Right ventricle myocardium inferior (tissue), 1 donor: ENCODE measurements at places on chromosomes 13 and 19.

DNA sequence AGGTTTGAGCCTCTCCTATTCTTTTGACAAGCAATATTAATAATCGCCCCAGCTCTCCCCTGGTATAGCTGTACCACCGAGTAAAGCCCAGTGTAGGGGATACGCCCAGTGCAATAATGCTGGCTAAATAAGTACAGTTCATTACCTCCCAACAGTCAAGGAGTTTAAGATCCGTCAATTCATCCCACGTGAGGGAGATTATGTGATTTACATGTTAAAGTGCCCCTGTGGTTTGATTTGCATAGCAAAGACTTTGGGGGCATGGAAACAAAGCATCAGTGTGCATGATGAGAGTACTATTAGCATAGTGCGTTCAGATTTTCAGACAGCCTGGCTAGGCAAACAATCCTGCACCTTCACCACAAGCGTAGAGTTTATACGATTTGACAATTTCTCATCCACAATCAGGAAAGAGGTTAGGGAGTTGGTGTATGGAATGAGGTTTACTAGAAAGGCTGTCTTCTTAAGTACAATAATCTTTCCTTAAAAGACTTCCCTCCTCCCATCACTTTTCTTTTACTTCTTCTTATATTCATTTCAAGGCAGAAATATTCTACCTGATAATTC, 754.0 kb downstream of the DIAPH3 start:
- no peak for DNase-seq

- no peak for DNase-seq
These were observed 64.4 kb upstream of the NPAS1 start for GRCh38 chr19:46954993-46955812.

DNA sequence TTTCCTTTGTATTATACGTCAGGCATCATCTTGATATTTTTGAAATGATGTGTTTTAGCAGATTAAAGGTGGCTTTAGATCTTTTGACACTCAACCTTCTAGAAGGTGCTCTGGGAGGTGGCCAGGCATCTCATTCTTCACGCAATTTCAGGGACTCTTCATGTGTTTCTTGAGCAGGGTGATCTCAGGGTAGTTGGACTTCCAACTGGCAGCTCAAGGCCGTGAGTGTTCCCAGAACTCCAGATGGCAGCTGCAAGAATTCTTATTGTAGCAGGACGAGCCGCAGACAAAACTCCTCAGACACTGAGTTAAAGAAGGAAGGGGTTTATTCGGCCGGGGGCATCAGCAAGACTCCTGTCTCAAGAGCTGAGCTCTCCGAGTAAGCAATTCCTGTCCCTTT, 82.5 kb upstream of the UBAC2 start:
- no peak for DNase-seq

DNA sequence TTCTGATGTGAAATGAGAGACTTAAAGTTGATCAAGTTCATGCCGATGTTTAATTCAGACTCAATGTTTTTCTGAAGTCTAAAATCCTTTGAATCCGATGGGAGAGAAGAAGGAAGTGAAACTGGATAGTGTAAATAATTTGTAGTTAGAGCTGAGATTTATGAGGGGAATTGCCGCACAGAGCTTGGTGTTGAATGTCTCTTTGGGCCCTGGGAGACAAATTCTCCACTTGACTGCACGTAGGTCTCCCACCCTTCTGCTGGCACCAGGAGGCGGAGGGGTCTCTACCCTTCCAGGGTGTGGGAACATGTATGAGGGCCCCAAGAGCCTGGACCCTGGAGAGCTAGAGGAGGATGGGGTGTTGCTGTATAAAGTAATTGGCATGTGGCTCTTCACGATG, 140.8 kb upstream of the SERP2 start:
- no peak for DNase-seq

DNA sequence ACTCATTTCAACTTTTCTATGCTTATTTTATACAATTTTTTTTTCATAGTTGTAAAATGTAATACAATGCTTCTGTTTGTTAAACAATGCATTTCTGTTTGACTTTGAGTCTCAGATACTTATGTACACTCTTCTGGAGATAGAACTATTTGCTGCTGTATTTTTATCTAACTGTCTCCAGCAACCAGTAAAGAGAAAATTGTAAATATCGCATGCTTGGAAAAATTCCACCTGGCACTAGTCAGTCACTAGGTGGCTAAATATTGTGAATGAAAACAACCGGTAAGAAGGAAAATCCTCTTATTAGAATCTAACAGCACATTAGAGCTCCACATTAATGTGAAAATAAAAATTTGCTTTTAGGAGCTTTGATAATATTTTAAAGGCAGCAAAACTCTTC, 876.5 kb downstream of the PCDH9 start:
- no peak for DNase-seq

- DNase-seq, result no peak
These were observed 285.8 kb upstream of the KLHL1 start for GRCh38 chr13:70394031-70394548.

DNA sequence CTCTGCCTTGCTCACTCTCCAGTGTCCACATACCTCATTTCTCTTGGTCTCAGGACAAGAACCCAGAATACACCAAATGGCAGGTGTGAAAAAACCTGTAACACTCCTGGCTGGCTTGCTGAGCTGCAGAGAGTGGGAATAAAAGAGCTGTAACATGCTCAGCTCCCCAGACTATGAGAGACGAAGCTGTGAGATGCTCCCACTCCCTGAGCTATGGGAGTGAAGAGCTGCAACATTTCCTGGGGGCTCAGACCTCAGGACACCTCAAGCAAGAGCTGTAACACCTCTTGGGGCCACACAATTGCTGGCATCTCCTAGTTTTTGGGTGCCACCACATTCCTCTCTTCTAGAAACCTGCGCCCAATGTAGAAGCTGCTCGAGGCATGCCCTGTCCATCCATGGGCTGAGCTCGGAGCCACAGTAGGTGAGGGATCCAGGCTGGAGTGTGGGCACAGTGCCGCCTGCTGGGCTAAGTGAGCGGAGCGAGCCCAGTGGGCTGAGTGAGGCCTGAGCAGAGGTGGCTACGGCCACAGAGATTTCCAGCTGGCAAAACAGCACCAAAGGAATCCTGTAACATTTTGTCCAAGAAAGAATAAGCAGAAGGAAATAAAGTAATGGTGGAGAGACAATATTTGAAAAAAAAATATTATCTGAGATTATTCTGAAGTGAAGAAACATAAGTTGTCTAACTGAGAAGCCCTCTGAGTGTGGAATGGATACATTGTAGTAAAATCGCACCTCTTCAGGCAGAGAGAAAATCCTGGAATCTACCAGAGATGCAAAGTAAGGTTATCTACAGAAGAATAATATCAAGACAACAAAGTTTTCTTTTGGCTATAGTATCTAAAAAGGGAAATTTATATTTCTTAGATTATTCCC, 186.2 kb upstream of the PCDH9 start:
- peak; percentile 43 for DNase-seq

DNA sequence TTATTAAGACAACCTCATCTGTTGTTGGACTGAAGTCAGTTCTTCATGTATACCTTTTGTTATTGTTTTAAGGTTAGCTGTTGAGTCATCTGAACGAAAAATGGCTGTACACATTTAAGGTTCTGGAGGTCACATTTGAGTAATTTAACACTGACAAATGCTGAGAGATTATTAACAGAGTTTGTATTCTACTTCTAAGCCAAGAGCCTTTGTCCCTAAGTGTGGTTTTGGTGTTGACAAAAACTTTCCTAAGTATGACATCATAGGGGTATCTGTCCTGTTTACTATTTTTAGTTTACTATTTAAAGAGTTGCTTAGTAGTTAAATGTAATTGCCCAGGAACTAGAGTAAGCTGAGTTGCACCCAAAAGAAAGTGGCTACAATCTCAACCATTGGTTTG, 71.9 kb downstream of the CDK8 start:
- DNase-seq, result no peak

- no peak for DNase-seq
These were observed 887 bp downstream of the CDADC1 start for GRCh38 chr13:49248622-49249002.

- peak; percentile 39 for DNase-seq
These were observed 117.0 kb downstream of the KCNRG start for GRCh38 chr13:50131920-50132903.

DNA sequence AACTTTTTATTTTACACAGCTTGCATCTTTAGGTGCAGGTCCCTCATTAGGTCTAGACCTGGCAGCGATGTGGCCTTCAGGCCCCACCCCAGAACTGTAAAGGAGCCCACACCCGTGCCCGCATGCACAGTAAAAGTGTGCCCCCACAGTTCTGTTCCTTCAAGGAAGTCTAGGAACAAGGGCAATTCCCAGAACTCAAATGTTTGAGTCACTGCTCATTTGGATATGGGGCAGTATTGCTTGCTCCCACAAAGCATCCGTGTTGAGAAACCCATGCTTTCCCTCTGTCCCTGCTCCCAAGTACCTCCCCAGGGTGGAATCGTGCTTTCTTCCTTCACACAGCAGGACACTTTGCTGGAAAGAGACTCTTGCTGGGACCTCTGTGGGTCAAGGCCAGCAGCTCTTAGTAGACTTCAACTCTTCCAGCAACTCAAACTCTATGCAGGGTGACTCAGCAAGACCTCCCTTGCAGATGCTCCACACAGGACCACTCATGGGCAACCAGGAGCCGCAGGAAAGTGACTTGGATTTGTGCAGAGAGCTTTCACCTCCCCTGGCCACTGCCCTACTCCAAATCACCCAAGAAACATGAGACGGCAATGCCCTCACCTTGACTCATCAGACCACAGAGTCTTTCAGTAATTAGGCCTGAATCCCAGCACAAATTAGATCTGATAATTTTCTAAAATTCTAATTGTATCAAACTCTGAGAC, 12.3 kb downstream of the SLC7A1 start:
- DNase-seq, result no peak

GRCh38 chr19:46739290-46739771, 6.5 kb upstream of the FKRP start:
- peak; percentile 86 for DNase-seq

GRCh38 chr13:75186379-75186778, 295.6 kb downstream of the TBC1D4 start:
- peak; percentile 61 for DNase-seq
